ENCODE measurements at places on chromosomes 12 and 14.

GRCh38 chr12:24649209-24649608 is 299.7 kb downstream of the BCAT1 start:
- DNase-seq: no peak

DNA sequence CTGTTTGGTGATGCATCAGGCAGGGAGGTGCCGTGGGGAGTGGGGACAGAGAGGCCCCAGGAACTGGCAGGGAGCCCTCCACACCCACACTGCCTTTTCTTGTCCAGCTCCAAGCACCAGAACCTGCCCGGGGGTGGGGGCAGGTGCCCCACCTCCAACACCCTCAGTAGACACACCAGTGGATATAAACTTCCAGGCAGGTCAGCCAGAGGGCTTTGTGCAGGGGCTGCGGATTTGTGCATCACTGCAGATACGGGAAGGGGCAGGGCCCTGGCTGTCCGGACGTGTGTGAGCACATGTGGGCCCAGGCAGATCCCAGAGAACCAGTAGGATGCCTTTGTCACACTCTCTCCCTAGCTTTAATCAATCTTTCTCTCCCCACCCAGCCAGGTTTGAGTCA is 1.3 kb upstream of the TGM1 start:
- no peak for DNase-seq

DNA sequence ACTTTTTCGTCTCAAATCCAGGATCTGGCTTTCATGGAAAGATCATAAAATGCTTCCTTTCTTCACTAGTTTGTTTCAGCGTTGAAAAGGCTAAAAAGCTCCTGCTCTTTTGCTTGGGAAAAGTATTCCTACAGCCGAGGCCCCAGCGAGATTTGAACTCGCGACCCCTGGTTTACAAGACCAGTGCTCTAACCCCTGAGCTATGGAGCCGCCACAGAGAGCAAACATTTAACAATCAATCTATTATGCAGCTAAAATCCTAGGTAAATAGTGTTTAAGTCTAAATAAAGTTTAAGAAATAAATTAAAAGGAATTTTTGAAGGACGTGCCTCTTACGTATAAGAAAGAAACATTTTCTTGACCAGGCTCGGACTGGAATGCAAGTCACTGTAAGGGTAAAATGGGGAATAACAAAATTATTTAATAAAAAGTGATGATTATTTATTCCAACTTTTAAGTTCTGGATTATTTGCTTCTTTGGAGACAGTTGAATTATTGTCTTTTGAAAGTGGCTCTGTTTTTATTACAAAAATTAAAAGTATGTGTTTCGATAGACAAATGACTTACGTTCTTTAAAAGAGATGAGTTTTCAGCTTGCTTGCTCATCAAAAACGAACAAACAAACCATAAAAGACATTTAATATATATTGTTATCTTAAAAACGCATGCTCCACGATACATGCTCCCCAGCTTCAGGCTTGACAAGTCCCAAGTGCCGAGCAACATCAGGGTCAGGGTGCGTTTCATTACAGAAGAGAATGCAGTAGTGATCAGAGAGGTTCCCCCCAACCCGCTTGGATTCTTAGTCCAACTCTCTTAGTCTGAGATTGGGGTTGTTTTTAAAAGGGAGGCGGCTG is 10.2 kb downstream of the OR6S1 start:
- no peak for DNase-seq

DNA sequence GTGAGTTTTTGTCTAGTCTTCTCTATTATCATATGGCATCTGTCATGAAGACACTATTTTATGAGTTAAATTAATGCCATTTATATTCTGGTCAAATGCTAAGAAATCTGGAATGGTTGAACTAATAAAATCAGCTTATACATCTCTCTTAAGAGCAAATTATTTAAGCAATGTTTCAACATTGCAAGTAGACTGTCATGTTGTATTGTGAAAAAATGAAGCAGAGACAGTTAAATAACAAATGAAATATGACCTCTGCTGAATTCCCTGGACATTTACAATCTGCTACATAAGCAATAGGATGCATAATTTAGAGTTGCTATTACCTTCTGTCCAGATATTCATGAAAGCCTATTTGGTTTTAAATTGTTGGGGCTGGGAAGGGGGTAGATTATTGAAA is 30.6 kb downstream of the NAV3 start:
- no peak for DNase-seq

GRCh38 chr14:37230551-37231194 is 32.9 kb downstream of the MIPOL1 start:
- no peak for DNase-seq

DNA sequence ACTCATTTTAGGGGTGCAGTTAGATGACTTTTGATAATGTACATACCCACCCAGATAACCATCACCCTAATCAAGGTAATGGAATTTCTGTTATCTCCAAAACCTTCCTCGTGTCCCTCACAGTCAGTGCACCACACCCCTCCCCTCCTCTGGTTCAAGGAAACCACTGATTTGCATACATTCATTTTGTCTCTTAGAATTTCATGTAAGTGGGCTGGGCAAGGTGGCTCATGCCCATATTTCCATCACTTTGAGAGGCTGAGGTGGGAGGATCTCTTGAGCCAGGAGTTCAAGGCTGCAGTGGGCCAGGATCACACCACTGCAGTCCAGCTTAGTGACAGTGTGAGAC is 15.7 kb downstream of the ADIPOR2 start:
- no peak for DNase-seq

DNA sequence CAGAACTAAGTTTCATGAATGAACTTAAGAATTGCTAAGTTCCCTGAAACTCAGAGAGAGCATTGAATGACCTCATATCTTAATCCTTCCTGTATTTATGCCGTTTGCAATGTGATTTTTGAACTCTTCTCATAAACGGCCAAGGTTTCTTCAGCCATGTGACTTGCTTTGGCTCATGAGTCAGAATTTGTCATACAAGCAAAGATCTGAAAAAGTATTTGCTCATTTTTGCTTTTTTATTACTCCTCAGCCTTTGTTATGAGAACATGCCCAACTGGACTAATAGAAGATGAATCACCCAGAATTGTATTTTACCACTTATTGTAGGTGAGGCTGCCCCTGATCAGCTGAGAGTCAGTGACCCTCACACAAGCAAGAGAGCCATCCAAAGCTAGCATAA is 693.8 kb downstream of the BCL11B start:
- DNase-seq: no peak

GRCh38 chr12:24997970-24998582 is 49.2 kb upstream of the BCAT1 start:
- no peak for DNase-seq

GRCh38 chr12:20289520-20289919 is 78.8 kb upstream of the PDE3A start:
- DNase-seq: no peak

GRCh38 chr12:1630133-1630826 is 1.2 kb downstream of the WNT5B start:
- peak; percentile 78 for DNase-seq

GRCh38 chr14:97930166-97930565 is 1133.0 kb downstream of the VRK1 start:
- peak; percentile 12 for DNase-seq

DNA sequence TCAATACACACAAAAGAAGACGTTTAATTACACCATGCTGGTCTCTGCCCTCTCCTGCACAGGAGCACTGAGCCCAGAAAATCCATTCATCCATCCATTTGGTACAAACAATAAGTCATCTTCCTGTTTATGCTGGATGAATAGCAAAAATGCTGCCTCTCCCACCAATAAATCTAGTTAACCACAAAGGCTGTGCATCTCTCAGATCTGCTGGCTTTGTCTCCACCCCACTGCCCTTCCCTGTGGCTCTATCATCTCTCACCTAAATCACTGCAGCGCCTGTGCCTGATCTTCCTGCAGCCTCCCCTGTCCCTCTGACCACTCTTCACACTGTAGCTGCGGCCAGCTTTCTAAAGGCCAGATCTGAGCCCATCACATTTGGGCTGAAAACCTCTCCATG is 72.9 kb upstream of the DDX11 start:
- no peak for DNase-seq

DNA sequence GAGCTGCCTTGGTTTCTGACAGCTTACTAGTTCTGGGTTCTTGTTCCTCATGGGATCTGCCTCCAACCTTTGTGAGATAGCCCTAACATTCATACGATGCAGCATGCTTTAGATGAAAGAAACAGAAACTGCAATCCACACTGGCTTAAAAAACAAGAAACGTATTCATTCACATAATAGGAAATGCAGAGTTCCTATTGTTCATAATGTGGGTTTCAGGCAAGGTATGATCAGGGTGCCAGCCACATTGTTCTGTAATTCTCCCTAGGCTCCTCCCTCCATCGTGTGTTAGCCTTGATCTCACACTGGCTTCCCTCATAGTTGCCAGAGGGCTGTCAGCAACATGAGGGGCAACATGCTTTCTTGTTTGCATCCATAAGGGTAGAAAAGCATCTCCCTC is 2.7 kb upstream of the CCDC63 start:
- DNase-seq: no peak

- DNase-seq: peak; percentile 28
Observed at GRCh38 chr12:101876322-101876860, 989 bp upstream of the DRAM1 start.

DNA sequence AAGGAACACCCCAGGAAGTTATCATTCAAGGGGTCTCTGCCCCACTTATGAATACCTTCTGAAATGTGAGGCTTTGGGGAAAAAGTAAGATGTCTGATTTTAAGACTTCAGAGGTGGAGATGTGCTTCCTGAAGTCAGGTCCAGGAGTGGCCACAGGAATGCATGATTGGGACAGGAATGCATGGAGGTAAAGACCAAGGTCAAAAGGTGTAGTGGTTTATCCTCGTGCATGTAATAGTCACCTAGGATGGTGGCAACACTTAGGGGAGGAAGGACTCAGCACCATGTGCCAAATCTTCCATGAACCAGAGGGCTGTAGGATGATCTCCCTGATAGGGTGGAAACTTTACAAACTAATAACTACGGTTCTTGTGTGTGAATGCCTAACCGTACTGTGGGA is 217.3 kb downstream of the C12orf75 start:
- no peak for DNase-seq

- DNase-seq: no peak
Observed at GRCh38 chr14:78202976-78203375, 32.8 kb downstream of the NRXN3 start.

- DNase-seq: no peak
Observed at GRCh38 chr12:116262741-116263140, 14.8 kb downstream of the MED13L start.

- no peak for DNase-seq
Observed at GRCh38 chr12:6266971-6267721, 43.3 kb upstream of the PLEKHG6 start.

DNA sequence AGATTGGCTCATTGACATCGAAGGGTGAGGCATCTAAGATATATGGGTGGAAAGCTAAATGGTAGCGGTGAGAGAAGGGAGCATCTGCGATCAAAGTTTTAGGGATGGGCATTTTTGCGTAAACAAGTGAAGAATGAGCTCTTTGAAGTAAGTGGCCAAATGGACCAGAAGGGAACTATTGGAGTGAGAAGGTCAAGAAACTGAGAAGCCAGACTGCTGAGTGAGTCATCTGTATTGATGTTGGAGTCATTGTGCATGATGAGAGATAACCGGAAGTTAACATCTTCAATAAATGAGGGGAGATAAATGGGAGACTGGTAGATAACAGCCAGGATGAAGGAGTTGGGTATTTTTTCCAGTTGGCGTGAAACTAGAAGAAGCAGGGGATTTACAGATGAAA is 271.9 kb upstream of the PDE3A start:
- DNase-seq: no peak

DNA sequence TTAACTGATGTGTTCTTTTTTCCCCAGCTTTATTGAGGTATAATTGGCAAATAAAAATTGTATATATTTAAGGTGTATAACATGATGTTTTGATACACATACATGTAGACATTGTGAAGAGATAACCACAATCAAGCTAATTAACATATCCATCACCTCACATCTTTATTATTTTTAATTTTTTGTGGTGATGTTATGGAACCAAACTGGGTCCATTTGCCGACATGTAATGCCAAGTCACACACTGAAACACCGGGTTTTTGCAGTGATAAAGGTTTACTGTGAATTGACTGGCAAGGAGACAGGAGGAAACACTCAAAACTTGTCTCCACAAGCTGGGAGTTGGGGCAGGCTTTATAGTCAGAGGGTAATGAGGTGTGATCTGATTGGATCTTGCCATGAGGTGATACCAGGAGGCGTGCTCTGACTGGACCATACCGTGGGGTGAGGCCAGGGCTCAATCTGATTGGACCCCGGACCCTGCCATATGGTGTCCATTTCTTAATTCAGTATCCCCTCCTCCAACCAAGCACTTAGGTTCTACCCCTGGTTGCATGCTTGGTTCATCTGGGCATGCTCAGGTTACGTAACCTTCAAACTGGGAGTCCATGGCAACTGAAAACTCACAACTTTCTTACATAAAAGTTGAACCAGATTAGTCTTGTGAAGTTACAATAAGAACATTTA is 11.8 kb upstream of the WSCD2 start:
- DNase-seq: no peak

- DNase-seq: no peak
Observed at GRCh38 chr14:92800525-92800924, 6.4 kb downstream of the GOLGA5 start.

- peak; percentile 26 for DNase-seq
Observed at GRCh38 chr14:103393676-103394626, 8.7 kb downstream of the MARK3 start.

DNA sequence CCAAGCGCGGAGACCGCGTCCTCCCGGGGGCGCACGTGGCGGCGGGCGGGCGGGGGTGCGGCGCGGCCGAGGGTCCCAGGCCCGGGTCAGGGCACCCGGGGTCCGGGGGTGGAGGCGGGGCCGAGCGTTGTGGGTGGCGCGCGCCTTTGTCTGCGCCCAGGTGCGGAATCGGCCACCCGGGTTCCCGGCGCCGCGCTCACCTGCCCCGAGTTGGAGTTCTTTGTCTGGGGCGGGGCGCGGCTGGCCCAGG is 50.1 kb downstream of the LRCOL1 start:
- no peak for DNase-seq

GRCh38 chr12:41339784-41340183 is 151.7 kb downstream of the PDZRN4 start:
- DNase-seq: no peak

GRCh38 chr14:21408147-21408546 is 24.3 kb upstream of the SUPT16H start:
- no peak for DNase-seq

DNA sequence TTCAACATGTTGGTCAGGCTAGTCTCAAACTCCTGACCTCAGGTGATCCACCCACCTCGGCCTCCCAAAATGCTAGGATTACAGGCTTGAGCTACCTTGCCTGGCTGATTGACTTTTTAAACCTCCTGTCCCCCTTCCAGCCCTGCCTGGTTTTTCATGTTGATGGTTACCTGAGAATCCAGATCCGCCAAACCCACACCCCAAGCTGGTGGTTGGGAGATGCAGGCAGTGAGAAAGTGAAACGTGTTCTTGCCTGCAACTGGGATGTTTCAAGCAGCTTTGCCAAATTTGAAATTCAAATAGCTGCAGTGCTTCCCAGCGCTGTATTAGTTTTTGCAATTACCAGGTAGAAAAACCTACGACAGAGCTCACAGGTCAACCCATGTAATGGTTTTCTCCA is 238.3 kb upstream of the PWP1 start:
- DNase-seq: no peak

DNA sequence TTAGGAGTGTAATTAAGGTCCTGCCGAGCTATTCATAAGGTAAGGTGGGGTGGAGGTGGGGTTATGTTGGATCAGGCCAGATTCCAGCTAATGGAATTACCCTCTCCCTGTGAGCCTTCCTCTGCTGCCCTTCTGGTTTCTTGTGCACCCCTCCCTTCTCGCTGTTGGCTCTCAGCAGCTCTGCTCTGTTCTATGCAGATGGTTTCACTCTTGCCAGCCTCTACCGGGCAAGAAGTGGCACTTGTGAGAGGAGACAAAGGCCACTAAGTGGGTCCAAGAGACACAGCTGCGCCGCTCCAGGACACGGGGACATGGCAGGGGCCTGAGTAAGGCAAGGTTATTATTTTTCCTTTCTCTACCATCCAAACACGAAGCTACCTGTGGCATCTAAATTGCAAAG is 334.4 kb downstream of the EMP1 start:
- DNase-seq: no peak
